ENCODE measurements at places on chromosomes 5 and 9.

GRCh38 chr5:37637165-37637845 lies 202.5 kb downstream of the GDNF start:
- DNase-seq, result peak; percentile 5

GRCh38 chr9:19173598-19174125 lies 46.4 kb upstream of the PLIN2 start:
- no peak for DNase-seq

DNA sequence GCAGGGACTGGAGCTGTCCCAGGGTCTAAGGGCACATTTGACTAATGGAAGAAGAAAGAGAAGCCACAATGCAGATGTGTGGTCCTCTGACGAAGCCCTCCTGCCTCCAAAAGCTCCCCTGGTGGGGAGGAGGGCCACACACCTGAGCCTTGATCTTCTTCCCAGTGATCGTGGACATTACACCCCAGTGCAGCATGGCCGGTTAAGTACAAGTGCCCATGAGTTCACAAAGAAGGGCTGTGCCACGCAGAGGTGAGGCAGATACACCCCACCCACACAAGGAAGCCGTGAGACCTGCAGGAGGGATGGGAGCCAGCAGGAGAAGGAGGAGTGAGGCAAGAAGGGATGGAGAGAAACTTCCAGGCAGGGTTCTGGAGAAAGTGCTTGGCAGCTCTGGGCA lies 199.0 kb upstream of the MVB12B start:
- no peak for DNase-seq

DNA sequence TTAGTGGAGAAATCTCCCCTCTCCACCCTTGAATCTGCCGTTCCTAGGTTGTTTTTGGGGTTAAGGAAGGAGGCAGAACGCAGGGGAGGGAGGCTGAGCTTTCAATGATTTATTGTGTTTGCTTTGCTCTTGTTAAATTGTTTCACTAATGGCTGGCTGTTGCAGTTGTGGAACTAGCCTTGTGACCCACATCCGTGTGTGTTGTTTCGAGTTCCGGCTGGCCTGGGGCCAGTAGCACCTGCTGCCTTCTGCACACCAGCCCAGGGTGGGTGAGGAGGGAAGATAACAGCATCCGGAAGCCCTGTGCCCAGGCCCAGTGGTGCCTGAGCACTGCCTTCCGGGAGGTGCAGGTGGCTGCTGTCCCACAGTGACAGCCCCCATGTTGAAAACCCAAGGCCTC lies 3.6 kb downstream of the ERGIC1 start:
- DNase-seq, result no peak

DNA sequence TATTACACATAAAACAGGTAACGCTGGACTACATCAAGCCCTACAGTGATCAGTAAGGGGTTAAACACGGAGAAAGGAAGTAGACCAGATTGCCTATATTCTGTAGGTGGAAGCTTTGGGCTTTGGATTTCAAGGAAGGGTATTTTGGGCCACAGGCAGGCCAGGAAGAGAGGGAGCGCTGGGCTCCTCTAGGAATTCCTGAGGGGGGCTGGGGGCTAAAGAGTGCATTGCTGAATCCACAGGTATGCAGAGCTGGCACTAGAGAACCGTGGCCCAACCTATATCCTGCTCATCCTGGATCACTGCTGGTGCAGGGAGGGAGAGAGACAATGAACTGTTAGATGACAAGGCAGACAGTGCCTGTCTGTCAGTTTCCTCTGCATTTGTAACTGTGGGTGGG lies 367.1 kb downstream of the CSNK1G3 start:
- DNase-seq, result no peak
